Islet precursor cell (in vitro differentiated cells): ENCODE measurements at places on chromosomes 3 and 15.

DNA sequence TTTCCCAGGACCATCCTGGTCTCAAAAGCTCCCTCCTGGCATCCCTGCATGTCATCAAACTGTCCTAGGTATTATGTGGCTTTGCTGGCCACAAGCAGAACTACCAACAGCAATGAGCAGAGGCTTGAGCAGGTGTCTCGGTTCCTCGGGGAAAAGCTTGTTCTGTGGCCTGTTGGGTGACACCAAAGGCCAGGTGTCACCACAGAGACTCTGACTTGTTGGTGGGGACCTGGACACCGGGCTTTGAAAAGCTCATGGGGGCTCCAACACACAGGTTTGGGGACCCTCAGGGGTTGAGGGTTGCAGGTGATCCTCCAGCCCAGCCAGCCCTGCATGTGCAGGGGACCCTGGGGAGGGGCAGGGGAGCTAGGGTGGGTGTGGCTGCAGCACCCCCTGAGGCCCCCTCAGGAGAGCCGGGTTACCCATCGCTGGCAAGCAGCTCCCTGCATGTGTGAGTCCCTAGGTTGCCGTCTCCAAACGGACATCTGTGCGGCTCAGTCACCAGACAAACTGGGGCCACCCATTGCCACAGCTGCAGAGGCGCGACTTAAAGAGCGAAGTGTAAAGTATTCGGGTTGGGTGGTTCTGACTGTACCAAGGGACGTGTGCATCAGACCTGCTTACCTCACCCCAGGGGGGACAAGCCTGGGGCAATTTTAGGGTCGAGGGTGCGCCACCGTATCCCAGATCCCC, 140.1 kb downstream of the CHSY1 start:
- DNase-seq = peak; percentile 30

DNA sequence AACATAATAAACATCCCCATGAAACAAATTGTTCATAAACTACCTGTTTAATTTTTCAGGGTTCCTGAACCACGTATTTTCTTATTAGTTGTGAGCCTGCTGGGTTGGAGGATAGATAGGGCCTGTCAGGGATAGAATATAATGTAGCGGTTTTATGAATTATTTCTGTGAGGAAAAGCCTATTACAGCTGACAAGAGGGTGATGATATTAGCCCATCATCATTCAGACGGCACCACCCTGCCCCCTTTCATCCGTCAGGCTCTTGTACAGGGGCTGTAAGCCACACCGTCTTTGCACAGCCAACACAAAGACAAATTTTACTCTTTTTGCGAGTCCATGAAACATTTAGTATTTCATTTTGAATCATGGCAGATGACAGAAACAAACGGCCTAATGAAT, 335.3 kb upstream of the TMCO5A start:
- DNase-seq = no peak

DNA sequence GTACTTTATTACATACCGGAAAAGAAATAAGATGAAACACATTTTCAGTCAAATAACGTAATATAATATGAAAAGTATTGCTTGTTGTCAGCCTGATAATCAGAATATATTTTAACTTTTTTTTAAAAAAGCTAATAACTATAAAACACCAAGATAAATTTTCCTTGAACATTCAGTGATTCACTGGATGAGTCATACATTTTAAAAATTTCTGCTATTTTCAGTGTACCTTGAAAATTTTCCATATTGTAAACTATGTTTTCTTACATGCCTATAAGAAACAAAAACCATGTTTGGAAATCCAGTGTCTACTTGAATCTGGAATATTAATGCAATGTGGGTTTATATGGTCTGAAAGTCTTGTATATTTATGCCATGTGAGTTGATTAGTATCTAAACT, 36.3 kb upstream of the MEIS2 start:
- no peak for DNase-seq

DNA sequence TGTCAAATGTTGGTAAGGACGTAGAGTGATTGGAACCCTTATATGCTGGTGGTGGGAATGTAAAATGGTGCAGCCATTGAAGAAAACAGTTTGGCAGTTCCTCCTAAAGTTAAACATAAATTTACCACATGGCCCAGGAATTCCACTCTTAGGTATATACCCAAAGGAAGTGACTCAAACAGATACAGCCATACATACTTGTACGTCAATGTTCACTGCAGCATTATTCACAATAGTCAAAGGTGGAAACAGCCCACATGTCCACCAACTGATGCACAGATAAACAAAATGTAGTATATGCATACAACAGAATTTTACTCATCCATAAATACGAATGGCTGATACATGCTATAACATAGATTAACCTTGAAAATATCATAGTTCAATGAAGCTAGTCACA, 13.2 kb downstream of the CLASP2 start:
- no peak for DNase-seq

- DNase-seq = peak; percentile 23
Measured at GRCh38 chr3:188092648-188093047, 61.3 kb upstream of the LPP start.

GRCh38 chr3:168116279-168116678, 20.6 kb upstream of the GOLIM4 start:
- DNase-seq = no peak

DNA sequence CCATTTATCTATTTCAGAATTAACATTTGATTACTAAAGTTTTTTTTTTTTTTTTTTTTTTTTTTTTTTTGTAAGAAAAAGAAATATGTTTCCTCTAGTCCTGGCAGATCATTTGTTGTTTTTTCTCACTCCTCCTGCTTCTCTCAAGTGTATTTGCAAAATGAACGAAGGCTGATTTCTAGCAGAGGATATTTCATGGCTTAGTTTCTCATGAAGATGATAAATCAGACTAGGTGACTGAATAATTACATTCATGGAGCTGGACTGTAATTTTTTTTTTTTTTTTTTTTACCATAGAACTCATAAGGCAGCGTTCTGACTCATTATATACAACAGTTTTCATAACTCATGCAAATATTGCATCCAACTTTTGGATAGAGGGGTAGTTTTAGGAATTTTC, 332.5 kb upstream of the SEMA6D start:
- no peak for DNase-seq

- peak; percentile 60 for DNase-seq
Measured at GRCh38 chr3:57029924-57030323, 30.5 kb upstream of the SPATA12 start.

- no peak for DNase-seq
Measured at GRCh38 chr15:67732671-67733374, 92.5 kb upstream of the SKOR1 start.

DNA sequence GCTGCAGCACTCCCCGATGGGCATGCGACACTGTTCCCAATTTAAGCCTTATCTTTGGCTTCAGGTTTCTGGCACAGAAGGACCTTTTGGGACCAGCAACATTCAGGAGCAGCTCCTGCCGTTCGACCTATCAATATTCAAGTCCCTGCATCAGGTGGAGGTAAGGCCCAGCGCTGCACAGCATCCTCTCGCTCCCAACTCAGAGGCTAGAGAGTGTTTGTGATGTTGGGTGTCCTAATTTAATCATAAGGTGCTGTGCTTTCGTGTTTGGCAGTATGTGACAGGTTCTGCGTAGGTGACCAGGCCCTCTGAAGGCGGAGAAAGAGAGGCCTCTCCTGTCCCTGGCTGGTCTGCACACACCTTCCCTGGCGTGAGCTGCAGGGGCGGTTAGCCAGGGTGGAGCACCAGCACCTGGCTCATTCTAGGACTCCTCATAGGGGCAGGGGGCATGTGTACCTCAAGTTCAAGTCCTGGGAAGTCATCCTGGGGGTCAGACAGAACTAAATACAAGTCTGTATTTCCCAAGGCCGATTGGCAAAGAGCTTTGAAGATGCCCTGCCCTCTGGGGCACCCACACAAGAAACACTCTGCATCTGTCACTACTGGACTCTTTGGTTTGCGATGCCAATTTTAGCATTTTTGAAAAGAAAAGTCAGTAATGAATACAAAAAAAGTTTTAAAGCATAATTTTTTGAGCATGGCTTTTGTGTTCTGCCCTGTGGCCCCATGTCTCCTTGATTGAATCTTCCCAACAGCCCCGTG, 17.0 kb downstream of the NISCH start:
- DNase-seq = no peak

- DNase-seq = no peak
Measured at GRCh38 chr3:4460334-4460733, 6.7 kb downstream of the SUMF1 start.

GRCh38 chr3:80668100-80668499, 900.3 kb upstream of the ROBO1 start:
- DNase-seq = no peak

- DNase-seq = peak; percentile 74
Measured at GRCh38 chr15:80059786-80060355, 395 bp downstream of the ZFAND6 start.

- peak; percentile 72 for DNase-seq
Measured at GRCh38 chr3:13353936-13354542, 66.1 kb downstream of the NUP210 start.

DNA sequence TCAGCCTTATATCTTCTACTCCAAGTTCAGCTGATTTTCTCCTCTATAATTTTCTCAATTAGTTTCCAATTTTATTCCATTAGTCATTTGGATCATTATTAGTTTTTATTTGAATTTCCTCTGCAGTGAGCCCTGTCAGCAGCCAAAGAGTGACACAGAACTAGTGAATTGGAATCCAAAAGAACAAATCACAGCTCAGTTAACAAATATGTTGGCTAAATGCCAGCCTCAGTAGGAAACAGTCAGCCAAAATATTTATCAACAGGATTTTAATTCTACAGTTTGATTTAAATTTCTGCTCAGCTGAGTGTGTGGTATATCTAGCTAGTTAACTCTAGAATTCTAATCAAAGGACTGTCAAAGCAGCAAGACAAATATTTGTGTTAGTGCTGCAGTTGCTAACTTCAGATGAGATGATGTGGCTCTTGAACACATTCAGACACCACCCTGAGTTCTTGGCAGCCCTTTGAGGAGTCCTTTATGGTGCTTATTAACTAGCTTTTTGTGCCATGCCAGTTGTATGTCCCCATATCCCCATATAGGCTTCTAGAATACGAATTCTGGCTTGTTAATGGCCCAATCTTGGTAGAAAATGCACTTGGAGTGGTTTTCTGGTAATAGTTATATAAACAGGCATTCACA, 194.5 kb downstream of the CPNE4 start:
- DNase-seq = no peak

DNA sequence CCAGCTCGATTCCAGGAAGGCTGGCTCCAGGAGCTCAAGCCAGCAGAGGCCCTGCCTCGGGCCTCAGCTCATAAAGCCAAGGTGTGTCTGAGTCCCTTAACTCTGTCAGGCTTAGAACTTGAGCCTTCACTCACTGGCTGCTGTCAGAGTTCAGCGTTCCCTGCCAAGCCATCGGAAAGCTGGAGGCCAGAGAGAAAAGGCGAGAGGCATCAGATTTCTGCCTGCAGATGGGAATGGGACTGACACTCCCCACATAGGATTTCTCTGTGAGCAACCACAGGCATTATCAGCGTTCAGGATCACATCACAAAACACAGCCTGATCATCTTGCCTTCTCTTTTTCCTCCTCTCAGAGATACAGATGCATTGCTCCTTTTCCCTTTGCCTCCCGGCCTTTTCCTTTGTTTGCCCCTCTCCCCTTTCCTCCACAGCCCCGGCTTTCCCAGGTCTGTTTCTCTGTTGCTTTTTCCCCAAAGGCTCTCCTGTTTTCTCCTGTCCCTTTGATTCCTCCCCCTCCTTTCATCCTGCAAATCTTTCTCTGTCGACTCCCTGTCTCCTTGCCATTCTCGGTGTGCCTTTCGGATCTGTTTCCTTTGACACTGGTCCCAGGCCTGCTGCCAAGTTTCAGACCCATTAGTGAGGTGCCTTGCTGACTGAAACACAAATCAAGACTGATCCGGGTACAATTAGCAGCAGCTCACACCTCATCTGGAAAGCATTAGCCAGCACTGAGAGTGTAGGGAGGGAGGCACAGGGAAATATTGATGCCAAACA, 44.5 kb upstream of the BOC start:
- DNase-seq = peak; percentile 95

DNA sequence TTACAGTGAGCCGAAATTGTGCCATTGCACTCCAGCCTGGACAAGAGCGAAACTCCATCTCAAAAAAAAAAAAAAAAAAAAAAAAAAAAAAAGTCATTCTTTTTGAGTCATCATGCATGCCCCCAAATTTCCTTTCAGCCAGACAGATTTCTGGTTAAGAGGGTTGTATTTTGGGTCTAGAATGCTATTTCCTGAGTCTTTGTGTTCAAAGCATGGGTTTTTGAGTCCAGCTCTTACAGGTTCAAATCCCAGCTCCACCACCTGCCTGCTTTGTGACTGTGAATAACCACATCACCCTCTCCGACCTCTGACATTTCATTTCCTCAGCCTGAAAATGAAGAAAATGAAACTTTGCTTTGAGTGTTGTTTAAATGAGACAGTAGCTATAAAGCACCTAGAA, 9.3 kb upstream of the C15orf61 start:
- DNase-seq = no peak

- no peak for DNase-seq
Measured at GRCh38 chr15:50418041-50418583, 6.1 kb upstream of the USP8 start.

GRCh38 chr15:78322243-78322642, 17.9 kb upstream of the CRABP1 start:
- no peak for DNase-seq

DNA sequence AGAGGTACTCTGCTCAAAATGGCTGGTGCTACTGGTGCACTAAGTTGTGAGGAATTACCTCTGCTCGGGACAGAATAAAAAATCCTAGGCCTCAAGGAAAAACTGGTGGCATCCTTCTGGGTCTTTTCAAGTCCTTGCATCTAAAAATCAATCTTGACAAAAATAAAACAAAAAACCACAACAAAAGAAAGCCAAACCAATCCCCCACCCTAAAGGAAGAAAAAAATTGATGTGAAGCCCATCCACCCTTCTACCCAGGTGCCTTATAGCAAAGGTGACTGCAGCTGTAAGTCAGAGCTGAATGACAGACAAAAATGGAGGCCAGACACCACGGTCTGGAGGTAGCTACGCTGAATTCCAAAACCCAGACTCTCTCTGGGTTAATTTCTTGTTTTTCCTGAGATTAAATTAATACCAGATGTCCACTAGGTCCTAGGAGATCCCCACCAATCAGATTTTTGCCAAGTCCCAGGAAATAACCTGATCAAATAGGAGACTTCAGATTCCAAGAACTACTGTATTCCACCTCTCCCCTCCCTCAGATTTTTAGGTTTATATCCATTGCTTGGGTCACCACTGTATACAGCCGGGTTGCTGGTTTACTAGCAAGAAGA, 33.5 kb downstream of the ABCC5 start:
- no peak for DNase-seq

DNA sequence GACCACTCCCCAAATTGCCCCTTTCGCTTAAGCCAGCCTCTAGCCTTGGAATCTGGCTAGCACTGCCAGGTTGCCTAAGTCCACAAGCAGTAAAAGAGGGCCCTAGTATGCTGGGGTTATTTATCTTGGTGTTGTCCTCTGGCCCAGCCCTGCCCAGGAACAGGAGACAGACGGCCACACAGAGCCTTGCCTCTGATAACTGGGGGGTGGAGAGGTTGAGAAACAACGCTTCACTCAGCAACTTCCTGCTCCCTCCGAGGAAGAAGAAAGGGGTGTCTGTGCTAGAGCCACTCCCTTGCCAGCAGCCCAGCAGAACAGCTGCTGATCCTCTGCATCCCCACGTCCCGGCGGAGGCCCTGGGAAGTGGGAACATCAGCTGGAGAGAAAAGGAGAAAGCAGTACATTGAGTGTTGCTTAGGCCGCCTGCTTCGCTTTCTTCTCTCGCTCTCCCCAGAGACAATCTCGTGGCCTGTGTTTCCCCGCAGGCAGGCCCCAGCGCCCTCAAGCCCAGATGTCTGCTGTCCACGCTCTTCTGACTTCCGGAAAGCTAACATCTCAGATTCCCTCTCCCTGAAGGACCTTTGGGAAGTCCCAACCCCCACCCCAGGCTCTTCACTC, 22.6 kb upstream of the C3orf70 start:
- DNase-seq = peak; percentile 79

GRCh38 chr15:90071220-90071807, 31.0 kb downstream of the IDH2 start:
- DNase-seq = peak; percentile 67

GRCh38 chr3:17686613-17687012, 55.8 kb downstream of the TBC1D5 start:
- peak; percentile 53 for DNase-seq
